ENCODE measurements at places on chromosomes 11 and 22.

GRCh38 chr11:78818201-78818600, 243.5 kb upstream of the NARS2 start:
- DNase-seq: no peak

GRCh38 chr22:33455036-33455435, 396.9 kb upstream of the SYN3 start:
- DNase-seq: no peak

- DNase-seq: no peak
These were observed 312.5 kb downstream of the CADM1 start for GRCh38 chr11:115191761-115192160.

- DNase-seq: no peak
These were observed 690.4 kb upstream of the CHORDC1 start for GRCh38 chr11:90913131-90913668.

- DNase-seq: no peak
These were observed 12.0 kb upstream of the GDPD5 start for GRCh38 chr11:75537740-75538139.

GRCh38 chr22:49183208-49183825, 644.4 kb downstream of the BRD1 start:
- DNase-seq: no peak

DNA sequence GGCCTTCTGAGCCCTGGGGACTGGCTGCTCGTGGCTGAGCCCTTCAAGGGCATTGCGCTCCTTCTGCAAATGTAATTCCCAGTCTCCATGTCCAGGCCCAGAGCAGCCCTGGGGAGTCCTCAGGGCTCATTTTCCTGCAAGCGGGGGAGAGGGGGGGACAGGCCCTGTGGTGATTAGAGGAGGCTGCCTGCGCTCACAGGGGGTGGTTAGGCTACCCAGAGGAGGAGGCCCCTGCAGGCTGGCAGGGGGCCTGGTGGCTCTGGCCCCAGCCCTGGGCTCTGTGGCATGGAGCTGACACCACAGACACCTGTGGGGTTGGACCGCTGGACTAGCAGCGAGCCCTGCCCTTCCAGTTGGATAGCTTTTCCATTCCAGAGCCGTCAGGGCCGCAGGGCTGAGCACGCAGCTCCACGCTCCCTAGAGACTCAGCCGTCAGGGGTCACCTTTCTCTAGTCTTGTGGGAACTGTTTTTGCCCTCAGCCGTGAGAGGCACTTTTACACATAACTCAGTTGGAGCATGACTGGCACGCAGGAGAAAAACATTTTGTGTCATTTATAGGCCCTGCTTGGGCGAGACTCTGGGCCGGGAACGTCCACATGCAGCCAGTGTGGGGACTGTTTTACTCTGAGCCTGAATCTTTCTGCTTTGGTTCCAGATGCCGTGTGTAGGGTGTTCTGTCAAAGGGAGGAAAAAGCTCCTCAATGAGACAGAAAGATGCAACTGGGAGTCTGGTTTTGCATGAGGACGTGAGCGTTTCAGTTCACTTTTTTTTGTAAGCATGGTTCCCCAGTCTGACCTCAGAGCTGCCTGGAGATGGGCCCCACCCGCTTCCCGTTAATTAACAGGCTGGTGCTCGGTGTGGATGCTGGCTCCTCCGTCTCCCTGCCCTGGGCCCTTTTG, 58.1 kb downstream of the LRP5 start:
- DNase-seq: peak; percentile 92

GRCh38 chr11:88511006-88511405, 173.5 kb upstream of the CTSC start:
- no peak for DNase-seq

DNA sequence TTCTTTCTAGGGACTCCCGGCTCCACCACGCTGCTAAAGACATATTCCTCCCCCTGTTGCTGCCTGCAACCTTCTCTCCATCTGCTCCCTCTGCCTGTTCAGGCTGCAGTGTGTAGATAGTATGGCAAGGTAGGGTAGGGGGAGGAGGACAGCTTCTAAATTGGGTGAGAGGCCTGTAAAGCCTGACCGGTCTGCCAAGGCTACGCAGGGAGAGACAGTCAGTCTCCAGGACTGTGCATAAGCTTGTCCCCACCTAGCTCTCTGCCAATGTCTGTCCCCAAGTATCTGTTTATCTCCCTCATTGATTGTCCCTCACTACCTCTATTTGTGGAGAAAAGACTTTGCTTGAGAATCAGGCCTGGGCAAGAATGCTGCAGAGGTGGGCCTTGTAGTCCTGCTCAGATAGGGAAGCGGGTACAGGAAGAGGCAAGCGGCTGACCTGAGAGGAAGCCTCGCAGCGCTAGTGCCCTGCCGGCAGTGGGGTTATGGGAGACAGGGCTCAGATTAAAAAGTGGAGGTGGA, 871 bp upstream of the SEZ6L start:
- no peak for DNase-seq

- DNase-seq: peak; percentile 24
These were observed 663 bp upstream of the LARGE2 start for GRCh38 chr11:45921561-45922424.
